ENCODE measurements at places on chromosomes 3 and 15. TPM values are rescaled to one million over a fixed set of nuclear protein-coding genes. Genes with fewer than 3 reads are reported as not detected.

Gene MYO5C
- total RNA-seq = 0.50 TPM

DNA sequence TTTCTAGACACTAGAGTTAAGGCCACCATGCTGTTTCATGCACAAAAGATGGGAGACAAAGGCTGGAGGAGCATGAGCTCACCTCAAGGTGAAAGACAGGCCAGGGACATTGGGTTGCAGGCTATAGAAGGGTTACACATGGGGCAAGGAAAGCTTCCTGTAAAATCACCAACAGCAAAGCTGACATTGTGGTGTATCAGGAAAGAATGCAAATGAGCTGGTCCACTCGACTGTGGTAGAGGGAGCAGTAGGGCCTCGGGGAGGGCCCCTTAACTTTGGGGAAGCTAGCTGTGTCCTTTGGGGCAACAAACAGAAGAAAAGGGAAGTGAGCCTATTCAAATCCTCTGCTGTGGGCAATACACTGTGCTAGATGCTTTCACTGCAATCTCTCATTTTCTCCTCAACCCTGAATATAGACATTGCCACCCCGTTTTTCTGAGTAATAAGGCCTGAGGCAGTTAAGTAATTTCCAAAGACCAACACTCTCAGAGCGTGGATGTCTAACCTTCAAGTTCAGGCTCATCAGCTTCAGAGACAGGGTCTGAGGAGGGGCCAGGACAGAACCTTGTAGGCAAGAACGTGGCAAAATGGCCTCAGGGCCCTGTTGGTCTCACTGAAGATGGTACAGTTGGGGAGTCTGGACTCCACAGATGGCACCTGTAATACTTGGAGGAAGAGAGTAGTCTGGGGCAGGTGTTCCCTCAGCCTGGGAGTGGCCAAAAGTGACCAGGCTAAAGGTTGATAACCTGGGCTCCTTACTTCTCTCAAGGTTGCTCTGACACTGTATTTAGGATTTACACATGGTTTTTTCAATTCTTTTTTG lies 24.1 kb downstream of the CX3CR1 start:
- H3K27me3 ChIP-seq = no peaks in the 10 kb centered on the region
- H3K4me3 ChIP-seq = no peak overlapping the region
- H3K27ac ChIP-seq = peak overlapping the region; percentile 72
- H3K4me1 ChIP-seq = peaks cover 25% of the 10 kb centered on the region
- DNase-seq = peak; percentile 49

Gene MEGF11
- total RNA-seq = not detected

GRCh38 chr15:69380100-69380725 lies 33.9 kb upstream of the KIF23 start:
- H3K27ac ChIP-seq = no peak overlapping the region
- no peak overlapping the region for H3K4me3 ChIP-seq
- H3K27me3 ChIP-seq = peaks cover 14% of the 10 kb centered on the region
- DNase-seq = no peak
- H3K36me3 ChIP-seq = no peaks in the 10 kb centered on the region

Gene MKRN3
- total RNA-seq = 3.8 TPM

GRCh38 chr3:172065967-172066762 lies 26.8 kb downstream of the FNDC3B start:
- H3K27me3 ChIP-seq = no peaks in the 10 kb centered on the region
- H3K27ac ChIP-seq = no peak overlapping the region
- peaks cover 5% of the 10 kb centered on the region for H3K36me3 ChIP-seq
- no peak overlapping the region for H3K4me3 ChIP-seq

Gene PEX5L
- total RNA-seq = not detected

Gene NTRK3
- 0.85 TPM for total RNA-seq

Gene CCDC191
- 3.5 TPM for total RNA-seq

DNA sequence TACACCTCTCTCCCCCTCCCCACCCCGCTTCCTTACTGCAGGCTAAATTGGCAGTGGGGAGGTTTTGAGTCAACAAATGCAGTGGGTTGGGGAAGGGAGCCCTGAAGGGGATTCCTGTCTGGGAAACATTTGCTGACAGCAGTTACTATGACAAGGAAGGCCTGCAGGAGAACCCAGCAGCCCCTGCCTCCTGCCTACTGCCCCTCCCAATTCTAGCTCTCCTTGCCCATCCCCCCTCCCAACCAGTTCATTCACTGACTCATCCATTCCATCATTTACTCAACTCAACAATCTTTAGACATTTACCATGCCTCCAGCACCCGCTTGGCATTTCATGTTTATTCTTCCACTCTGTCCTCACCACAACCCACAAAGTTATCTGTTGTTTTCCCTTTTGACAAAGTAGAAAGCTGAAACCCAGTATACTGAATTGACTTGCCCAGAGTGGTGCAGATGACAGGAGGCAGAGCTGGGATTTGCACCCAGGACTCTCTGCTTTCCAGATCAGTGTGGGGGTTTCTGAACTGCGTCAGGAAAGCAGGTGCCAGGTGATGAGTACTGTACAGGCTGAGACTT lies 75.0 kb downstream of the MAGEF1 start:
- H3K4me3 ChIP-seq = no peak overlapping the region
- H3K36me3 ChIP-seq = no peaks in the 10 kb centered on the region
- H3K4me1 ChIP-seq = peaks cover 3% of the 10 kb centered on the region
- peak overlapping the region; percentile 53 for H3K27ac ChIP-seq
- DNase-seq = peak; percentile 76
- no peaks in the 10 kb centered on the region for H3K27me3 ChIP-seq

GRCh38 chr3:42376344-42376798 lies 34.0 kb downstream of the LYZL4 start:
- no peaks in the 10 kb centered on the region for H3K36me3 ChIP-seq
- no peak overlapping the region for H3K4me3 ChIP-seq

DNA sequence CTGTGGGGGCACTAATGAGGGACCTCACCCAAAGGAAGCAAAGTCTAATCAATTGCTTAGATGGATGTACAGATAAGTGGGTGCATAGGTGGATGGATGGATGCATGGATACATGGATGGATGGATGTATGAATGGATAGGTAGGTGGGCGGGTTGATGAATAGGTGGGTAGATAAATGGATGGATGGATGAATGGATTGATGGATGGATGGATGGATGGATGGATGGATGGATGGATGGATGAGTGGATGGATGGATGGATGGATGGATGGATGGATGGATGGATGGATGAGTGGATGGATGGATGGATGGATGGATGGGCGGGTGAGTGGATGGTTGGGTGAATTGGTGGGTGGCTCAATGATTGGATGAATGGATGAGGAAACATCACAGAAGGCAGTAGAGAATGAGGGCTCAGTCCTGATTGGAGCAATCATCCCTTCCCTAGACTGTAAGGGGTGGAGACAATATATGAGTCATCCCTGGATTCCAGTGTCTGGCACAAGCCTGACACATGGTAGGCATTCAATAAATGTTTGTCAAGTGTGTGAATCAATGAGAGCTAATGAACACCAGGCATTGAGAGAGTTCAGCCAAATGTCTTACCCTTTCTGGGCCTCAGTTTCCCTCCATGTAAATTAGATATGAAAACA lies 40.4 kb upstream of the PXYLP1 start:
- DNase-seq = no peak
- H3K4me1 ChIP-seq = peaks cover 13% of the 10 kb centered on the region
- no peak overlapping the region for H3K4me3 ChIP-seq
- no peaks in the 10 kb centered on the region for H3K36me3 ChIP-seq
- no peak overlapping the region for H3K27ac ChIP-seq

DNA sequence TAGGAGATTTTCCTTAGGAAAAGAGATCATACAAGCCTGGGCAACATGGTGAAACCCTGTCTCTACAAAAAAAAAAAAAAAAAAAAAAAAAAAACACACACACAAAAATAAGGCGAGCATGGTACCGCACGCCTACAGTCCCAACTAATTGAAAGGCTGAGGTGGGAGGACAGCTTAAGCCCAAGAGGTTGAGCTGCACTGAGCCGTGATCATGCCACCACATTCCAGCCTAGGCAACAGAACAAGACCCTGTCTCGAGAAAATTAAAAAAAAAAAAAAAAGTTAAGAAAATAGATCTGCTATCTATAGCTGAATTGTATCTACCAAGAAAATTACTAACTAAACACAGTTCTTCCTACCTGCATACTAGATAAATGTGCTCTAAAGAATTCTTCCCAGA lies 7.1 kb downstream of the MSL2 start:
- H3K36me3 ChIP-seq = peaks cover 22% of the 10 kb centered on the region
- peaks cover 69% of the 10 kb centered on the region for H3K4me1 ChIP-seq
- H3K4me3 ChIP-seq = no peak overlapping the region
- no peak overlapping the region for H3K27ac ChIP-seq
- H3K27me3 ChIP-seq = no peaks in the 10 kb centered on the region

DNA sequence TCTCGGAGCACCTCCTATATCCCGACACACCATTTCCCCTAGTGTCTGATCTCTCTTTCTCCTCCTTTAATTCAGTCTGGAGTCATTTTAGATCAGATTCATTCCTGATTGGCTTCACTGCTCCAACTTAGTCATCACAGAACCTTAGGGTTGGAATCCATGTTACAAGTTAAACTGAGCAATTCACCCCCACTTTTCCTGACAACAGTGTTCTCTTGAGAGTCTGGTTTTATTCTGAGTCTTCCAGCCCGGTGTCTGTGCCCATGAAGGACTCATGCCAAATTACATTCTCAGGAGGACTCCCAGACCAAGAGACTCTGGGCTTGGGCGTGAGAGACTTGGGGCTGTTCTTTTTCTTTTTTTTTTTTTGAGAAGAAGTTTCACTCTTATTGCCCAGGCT lies 57.5 kb downstream of the LPP start:
- H3K4me3 ChIP-seq = no peak overlapping the region
- no peaks in the 10 kb centered on the region for H3K27me3 ChIP-seq
- H3K4me1 ChIP-seq = peaks cover 21% of the 10 kb centered on the region

DNA sequence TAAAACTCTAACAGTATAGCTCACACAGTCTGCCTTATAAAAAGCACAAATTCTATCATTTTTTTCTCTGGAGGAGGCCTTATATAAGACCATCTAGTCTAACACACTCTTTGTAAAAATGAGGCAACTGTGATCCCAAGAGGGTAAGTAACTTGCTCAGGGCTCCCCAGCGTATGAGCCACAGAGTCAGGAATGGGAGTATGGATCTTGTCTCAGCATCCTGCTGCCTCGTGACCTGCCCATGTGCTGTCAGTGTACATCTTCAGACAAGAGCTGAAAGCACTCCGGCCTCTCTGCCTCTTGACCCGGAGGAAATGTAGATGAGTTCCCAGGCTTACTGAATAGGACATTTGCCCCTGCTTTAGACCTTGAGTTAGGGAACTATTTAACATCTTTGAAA lies 28.4 kb upstream of the MEF2A start:
- H3K4me1 ChIP-seq = no peaks in the 10 kb centered on the region
- H3K36me3 ChIP-seq = peaks cover 2% of the 10 kb centered on the region
- no peak overlapping the region for H3K27ac ChIP-seq

DNA sequence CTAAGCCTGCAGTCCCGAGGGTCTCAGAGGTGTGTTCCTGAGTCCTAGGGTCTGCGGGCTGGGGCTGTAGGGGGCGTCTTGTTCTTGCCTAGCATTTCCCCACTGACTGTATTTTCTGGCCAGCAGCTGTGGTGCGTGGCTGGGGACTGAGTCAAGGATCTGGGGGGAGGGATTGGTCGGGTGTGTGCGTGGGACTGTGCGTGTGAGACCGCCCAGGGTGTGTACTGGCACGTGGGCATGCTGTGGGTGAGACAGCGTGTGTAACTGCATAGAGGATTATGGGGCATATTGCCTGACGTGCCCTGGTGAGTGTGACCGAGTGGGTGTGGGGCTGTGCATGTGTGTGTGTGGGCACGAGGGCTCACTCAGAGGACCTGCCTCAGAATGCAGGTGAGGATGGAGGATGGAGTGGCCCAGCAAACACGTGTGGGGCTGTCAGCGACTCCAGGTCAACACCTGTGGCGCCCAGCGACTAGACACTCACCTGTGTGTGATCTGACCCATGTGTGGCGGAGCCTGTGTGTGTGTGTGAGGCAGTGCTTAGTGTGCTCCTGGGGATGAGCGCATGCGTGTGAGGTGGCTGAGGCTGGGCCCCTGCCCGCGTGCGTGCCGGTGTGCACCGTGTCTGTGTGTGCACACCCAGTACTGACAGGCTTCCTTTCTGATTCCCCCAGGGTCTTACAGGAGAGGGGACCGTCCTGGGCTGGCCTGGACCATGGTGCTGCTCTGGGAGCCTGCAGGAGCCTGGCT lies 20.9 kb downstream of the FBLN2 start:
- DNase-seq = no peak
- no peak overlapping the region for H3K27ac ChIP-seq
- no peaks in the 10 kb centered on the region for H3K27me3 ChIP-seq
- no peak overlapping the region for H3K4me3 ChIP-seq
- H3K36me3 ChIP-seq = no peaks in the 10 kb centered on the region

Gene TRA2B
- 187 TPM for total RNA-seq

DNA sequence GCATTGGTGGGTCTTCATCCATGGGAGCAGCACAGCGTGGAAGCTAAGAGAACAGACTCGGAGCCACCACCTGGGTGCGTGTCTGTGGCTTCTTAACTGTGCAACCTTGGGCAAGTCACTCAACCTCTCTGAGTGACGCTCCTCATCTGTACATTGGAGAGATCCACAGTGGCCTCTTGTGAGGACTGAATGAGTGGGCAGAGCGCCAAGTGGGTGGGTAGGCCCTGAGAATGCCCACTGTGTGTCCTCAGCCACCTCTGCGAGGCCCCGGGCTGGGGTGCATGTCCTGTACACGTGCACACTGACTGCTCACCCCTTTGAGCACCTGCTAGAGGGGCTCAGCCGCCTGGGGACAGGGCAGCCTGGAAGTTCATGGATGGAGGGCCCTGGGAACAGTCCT lies 99.6 kb upstream of the PRR23E start:
- no peaks in the 10 kb centered on the region for H3K36me3 ChIP-seq
- DNase-seq = no peak

Gene ZNF80
- 0.33 TPM for total RNA-seq

GRCh38 chr3:107421170-107421792 lies 44.0 kb downstream of the CCDC54 start:
- no peak for DNase-seq
- H3K4me1 ChIP-seq = peaks cover 3% of the 10 kb centered on the region
- no peak overlapping the region for H3K27ac ChIP-seq
- no peak overlapping the region for H3K4me3 ChIP-seq
- H3K27me3 ChIP-seq = peaks cover 4% of the 10 kb centered on the region
- H3K36me3 ChIP-seq = no peaks in the 10 kb centered on the region

Gene ATP13A5
- not detected for total RNA-seq

DNA sequence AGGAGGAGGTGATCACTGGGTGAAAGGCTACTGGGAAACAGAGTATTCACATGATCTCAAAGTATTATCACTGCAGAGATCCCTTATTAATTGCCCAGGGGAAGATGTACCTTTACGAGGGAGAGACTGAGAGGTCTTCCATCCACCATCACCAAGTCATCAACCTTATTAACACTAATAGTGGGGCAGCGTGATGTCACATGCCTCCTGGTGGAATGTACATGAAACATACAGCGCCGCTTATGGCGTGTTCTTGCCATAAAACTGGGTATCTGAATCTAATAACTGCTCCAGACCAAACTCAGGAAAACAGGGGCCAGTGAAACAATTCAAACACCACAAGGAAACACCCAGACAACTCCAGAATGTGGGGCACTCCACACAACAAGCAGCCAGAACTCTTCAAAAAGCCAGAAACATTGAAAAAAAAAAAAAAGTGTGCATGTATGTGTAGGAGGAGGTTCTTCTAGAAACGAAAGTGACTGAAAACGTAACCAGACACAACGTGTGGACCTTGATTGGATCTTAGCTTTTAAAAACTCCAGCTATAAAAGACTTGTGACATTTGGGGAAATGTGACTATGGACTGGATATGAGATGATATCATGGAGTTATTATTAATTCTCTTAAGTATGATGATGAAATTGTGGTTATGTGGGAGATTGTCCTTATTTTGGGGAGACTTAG lies 4.6 kb downstream of the STIMATE start:
- peaks cover 71% of the 10 kb centered on the region for H3K4me1 ChIP-seq
- no peaks in the 10 kb centered on the region for H3K27me3 ChIP-seq
- peak overlapping the region; percentile 69 for H3K4me3 ChIP-seq
- peak; percentile 38 for DNase-seq
- H3K27ac ChIP-seq = peak overlapping the region; percentile 73

- no peaks in the 10 kb centered on the region for H3K36me3 ChIP-seq
- no peak overlapping the region for H3K27ac ChIP-seq
- peaks cover 13% of the 10 kb centered on the region for H3K4me1 ChIP-seq
- H3K27me3 ChIP-seq = peaks cover 4% of the 10 kb centered on the region
- no peak overlapping the region for H3K4me3 ChIP-seq
Observed at GRCh38 chr3:150798122-150798618, 35.2 kb upstream of the SIAH2 start.
